NT2/D1 (cell line): ENCODE measurements at places on chromosomes 4 and X.

DNA sequence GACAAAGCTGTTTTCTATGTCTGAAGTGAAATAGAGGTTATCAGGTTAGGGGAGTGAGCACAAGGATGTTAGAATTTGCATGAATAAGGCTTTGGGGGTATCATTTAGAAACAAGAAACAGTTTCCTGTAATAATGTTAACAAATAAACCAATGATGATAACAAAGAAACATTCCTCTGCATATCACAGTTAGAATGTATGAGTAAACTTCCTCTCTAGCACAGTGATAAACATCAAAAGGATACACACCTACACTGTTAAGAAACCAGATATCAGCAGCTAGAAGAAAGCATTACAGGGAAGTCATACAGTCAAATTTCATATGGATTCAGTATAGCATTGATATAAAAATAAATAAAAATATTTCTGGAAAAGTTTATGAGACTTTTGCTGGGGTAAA lies 340.0 kb upstream of the MAGEB16 start:
- no peak for DNase-seq

- no peak for DNase-seq
These were observed 334.6 kb downstream of the PCDH10 start for GRCh38 chr4:133483600-133484246.

- DNase-seq, result no peak
These were observed 1118.2 kb downstream of the ARAP2 start for GRCh38 chr4:35125995-35126712.

GRCh38 chr4:189187531-189188052 lies 753.1 kb upstream of the FRG1 start:
- DNase-seq, result no peak

DNA sequence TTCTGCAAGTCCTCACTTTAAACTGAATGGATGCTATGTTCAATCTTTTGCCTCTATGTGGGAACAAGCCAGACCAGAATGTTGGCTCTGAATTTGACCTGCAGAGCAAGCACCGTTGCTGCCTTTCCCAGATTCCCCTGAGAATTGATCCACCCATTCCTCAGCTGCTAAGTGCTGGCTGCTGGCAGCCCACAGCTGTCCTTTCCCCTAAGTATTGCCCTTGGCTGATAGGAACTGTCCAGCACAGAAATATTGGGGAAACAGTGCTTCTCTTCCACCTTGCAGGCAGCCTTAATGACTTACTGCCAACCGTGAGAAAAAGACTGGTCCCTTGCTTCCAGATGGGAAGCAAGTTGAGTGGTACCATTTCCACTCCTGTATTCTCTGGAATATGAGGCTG lies 475.9 kb downstream of the PDHA2 start:
- DNase-seq, result no peak

GRCh38 chrX:150616863-150617198 lies 48.4 kb downstream of the MTM1 start:
- DNase-seq, result no peak

GRCh38 chr4:575281-576141 lies 584 bp downstream of the TMEM271 start:
- peak; percentile 68 for DNase-seq

DNA sequence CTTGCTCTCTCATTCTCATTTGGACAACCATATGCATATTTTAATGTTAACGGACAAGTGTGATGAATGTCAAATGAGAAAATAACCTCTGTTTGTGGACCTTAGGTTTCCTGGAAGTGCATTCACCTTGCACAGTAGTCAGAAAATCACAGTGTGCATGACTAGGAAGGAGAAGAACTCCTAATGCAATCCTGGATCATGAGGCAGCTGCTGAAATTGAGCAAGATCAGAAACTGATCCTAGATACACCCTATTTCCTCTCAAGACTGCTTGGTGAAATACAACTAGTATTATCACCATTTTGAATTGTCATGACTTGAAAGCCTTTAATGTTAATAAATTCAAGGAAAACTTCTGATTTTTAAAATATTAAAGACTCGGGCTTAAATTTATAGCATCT lies 1148.9 kb downstream of the STIM2 start:
- DNase-seq, result no peak

- peak; percentile 57 for DNase-seq
These were observed 54.2 kb downstream of the SUPT20HL2 start for GRCh38 chrX:24259544-24260240.

GRCh38 chrX:42460706-42461105 lies 317.3 kb downstream of the PPP1R2C start:
- no peak for DNase-seq
